ENCODE measurements at places on chromosomes 7 and 10.

DNA sequence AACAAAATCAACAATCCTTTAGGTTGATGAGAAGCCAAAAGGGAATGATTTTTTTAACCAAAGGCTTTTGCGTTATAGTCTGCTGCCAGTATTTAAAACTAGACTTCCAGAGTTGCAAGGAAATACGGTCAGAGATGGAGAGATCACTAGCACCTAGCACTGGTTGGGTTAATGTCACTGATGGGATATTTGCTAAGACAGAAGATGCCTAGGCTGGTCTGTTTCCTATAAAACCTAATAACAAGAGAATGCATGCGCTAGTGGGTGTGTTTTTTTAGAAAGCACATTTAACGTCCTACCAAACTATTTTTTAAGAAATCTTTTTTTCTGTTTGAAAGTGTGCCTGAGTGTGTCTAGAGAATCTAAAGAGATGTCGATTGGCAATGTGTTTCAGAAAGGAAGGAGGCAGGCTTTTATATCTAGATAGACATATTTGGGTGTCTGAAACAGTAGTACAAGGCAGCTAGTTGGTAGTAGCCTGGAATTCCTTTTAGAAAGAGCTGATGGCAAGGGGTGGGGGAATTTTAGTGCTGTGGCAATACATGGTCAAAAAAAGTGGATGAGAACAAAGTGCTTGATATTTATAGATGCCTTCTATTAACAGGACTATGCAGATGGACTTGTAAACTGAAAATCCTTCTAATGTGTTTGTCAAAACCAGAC lies 863 bp downstream of the CALD1 start:
- no peak for DNase-seq

- DNase-seq: no peak
These were observed 49.1 kb downstream of the CDHR3 start for GRCh38 chr7:106012184-106012583.

DNA sequence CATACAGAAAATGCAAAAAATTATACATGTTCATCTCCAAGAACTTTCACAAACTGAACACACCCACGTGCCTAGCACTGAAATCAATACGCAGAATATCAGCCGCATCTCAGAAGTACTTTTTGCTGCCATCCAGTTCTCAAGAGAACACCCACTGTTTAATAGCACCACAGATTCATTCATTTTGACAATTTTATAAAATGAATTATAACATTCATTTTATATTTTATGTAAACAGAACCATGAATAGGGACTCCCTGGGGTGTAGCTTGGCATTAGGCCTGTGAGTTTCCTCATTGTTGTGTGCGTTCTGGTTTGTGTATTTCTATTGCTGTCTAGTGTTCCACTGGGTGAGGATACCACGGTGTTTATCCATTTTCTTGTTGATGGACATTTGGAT lies 77.3 kb upstream of the PIP4K2A start:
- no peak for DNase-seq

GRCh38 chr7:69693042-69693441 lies 94.8 kb downstream of the AUTS2 start:
- DNase-seq: no peak

GRCh38 chr10:47438857-47439474 lies 44.9 kb downstream of the ANXA8 start:
- DNase-seq: peak; percentile 74

GRCh38 chr10:117544711-117545140 lies 2.2 kb downstream of the EMX2 start:
- no peak for DNase-seq

GRCh38 chr10:102656026-102656425 lies 11.7 kb downstream of the TRIM8 start:
- no peak for DNase-seq

Measured in IMR-90 (cell line).